Astrocyte of the spinal cord (primary cell): ENCODE measurements at places on chromosomes 3 and 15.

GRCh38 chr3:184457329-184457728, 77.5 kb downstream of the CHRD start:
- DNase-seq, result no peak

DNA sequence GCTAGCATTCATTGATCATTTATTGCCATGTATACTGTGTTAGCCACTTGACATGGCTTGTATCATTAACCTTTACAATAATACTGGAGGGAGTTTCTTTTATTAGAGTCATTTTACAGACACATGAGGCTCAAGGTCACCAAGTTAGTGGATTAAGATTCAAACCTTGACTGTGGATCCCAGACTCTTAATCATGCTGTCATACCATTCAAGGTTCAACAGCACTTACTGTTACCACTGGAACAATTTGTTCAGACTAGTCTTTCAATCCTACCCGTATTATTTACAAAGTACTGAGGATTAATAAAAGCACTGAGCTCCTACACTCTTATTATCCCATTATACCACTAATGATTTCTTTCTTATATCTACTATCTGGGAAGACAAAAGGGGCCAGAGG, 1.2 kb downstream of the COX17 start:
- DNase-seq, result no peak

DNA sequence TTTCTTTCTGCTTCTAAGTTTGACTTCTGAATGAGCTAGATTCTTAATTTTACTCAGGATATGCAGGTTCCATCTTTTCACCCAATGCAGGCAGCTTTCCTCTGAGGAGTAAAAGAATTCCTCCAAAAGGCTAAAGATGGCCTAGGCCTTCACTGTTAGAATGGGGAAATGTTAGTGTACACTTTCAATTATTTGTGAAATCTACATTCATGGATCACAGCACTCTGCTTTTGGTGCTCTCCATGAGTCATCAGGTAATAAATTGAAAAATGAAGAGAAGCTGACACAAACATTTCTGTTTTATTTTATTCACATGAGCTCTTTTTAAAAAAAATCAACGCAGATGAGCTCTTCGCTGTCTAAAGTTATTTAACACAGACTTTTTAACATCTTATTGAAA, 502.5 kb upstream of the GOLIM4 start:
- DNase-seq, result no peak

DNA sequence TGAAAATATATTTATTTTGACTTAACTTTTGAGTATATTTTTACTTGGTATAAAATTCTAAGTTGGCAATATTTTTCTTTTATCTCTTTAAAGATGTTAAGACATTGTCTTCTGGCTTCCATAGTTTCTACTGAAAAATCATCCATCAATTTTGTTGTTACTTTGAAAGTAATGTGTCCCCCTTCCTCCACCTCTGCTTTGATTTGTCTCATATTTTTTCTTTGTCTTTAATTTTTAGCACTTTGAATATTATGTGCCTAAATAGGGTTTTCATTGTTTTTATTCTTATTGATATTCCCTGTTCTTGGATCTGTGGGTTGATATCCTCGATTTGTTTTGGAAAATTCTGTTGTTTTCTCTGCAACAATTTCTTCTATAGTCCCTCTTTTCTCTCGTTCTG, 157.4 kb downstream of the CD47 start:
- no peak for DNase-seq

DNA sequence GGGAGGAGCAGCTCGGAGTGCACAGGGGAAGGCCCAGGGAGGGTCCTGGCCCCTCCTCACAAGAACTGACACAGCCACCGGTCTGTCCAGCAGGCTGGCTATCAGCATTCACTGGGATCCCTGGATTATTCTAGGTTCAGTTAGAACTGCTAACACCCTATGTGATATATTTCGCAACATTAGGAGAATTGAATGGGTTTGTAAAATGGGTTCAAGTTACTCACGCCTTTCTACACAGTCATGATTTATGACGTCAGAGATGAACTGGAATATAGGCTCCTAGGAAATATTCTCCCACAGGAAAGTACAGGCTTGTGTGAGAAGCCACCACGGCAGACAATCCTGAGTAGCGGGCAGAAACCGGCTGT, 969 bp upstream of the BSN start:
- no peak for DNase-seq

GRCh38 chr15:89299896-89300295, 34.7 kb downstream of the POLG start:
- DNase-seq, result peak; percentile 43

DNA sequence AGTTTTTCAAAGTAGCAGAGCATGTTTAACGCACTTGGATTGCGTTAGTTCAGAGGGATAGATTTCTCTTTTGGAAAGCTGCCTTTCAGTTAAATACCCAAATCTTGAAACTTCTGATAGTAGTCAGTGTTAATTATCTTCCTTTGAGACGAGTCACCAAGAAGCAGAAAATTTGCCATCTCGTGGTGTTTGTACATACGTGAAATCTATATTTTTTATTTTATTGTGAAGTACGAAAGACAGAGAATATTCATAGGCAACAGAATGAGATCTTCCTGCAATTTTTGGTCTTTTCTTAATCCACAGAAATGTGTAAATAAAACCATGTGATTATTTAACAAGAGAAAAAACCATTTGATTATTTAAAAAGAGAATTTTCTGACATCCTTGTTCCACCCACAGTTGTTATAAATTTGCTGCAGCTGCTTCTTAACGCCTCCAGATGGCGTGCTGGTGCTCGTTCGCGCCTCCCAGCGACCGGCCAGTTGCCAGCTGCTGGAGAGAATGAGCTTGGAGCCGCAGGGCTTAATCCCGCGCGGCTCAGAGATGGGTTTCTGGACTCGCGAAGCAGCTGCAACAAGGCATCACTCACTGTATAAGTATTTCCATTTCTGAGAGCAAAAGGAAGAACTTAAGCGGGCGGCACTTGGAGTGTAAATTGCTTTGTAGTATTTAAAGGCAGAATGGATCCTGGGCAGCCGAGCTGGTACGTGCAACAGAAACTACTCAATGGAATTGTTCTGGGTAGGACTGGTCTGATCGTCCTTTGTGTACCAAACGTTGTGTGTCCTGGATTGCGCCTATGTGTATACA, 10.5 kb upstream of the SLITRK3 start:
- peak; percentile 84 for DNase-seq

DNA sequence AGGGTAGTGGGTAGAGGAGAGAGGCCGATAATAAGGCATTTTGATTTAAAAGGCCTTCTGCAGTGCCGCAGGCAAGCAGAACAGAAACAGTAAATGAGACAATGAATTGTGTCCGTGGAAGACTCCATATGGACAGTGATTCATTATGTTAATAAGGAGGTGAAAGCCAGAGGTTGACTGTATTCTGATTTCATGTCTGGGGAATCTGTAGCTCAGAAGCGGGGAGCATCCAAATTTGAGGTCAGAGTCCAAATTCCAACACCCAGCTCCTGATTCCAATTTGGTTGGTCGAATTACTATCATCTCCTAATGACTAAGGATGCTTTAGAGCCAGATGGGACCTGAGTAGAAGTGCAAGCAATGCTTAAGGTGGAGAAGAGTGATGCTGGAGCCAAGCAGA, 1.0 kb upstream of the TBC1D21 start:
- DNase-seq, result no peak

DNA sequence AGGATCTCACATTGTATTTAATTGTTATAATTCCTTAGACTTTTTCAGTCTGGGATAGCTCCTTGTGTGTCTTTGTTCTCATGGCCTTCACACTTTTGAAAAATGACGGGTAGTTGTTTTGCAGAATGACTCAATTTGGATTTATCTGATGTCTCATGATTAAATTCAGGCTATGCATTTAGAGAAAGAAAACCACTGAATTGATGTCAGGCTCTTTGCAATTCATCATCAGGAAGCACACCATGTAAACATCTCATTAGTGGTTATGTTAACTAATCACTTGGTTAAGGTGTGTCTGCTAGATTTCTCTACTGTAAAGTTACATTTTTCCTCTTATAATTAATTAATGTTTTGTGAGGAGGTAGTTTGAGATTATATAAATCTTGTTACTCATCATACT, 8.0 kb upstream of the SLC22A13 start:
- DNase-seq, result no peak

GRCh38 chr15:32757426-32757825, 39.6 kb downstream of the GREM1 start:
- DNase-seq, result no peak

DNA sequence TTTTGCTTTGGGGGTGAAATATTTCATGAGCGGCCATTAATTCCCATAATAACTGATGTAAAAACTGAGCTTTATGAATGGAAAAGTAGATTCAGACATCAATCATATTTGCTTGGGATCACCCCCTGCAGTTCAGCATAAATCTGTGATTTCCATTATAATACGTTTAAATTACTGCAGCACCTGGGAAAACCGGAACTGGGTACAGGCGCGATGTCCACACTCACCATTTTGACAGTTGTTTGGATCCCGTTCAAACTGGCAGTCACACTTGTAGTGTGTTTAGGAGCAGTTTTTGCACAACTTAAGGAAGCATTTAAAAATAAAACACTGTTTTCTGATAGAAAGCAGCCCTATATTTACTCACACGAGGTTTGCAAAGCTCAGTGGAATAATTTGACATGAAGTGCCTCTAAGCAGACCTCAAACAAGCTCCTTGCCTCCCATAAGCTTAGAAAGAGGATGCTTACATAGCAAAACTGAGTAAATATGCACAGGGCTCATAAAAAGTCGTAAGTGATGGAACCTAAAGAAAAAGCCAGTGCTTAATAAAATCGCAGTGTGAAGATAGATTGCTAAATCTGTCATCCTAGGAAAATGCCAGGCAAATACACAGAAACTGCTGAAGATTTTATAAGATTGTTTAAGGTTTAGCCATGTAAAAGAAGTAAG, 377.6 kb downstream of the PTPRG start:
- no peak for DNase-seq

GRCh38 chr15:57916695-57917094, 148.8 kb downstream of the ALDH1A2 start:
- DNase-seq, result no peak

DNA sequence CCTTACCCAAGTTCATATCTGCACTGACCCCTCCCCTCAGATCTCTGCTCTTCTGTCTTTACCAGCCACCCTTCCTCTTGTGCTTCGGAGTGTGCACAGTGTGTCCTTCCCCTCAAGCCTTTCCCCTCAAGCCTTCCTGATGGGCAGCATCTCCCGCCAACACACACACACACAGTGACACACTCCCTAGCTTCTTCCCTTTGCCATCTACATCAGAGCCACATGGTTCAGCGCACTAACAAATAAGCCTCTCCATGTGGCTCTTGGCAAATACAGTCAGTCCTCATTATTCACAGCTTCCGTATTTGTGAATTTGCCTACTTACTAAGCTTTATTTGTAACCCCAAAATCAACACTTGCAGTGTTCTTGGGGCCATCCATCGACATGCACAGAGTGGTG, 37.5 kb downstream of the SH3BP5 start:
- DNase-seq, result no peak

- peak; percentile 85 for DNase-seq
Observed at GRCh38 chr3:146421819-146422759, 47.3 kb downstream of the PLSCR2 start.

DNA sequence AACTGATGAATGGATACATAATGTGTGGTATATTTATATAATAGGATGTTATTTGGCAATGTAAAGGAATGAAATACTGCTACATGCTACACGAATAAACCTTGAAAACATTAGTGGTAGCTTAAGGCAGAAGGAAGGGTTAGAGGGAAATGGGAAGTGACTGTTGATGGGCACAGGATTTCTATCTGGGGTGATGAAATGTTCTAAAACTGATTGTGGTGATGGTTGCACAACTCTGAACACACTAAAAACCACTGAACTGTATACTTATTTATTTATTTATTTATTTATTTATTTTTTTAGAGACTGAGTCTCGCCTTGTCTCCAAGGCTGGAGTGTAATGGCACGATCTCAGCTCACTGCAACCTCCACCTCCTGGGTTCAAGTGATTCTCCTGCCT, 24.8 kb upstream of the SHISA5 start:
- DNase-seq, result no peak

DNA sequence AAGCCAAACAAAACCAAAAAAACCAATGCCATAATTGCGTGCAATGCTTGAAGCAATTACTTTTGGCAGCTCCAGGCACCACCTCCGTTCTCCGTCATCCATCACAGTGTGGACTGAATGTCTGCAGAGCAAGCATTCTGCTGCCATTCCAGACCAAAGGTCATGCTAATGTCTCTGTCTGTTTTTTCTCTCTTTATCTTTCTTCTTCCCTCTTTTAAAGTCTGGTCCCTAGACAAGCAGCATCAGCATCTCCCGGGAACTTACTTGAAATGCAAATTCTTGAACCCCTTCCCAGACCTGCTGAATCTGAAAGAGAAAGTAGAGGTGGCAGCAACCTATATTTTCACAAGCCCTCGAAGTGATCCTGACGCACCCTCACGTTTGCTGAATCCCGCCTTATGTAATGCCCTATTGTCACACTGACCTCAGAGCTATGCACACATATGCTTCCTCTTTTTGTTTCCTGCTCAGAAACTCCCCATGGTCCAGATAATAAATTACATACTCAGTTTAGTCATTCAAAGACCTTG, 297.3 kb upstream of the PROK2 start:
- no peak for DNase-seq

DNA sequence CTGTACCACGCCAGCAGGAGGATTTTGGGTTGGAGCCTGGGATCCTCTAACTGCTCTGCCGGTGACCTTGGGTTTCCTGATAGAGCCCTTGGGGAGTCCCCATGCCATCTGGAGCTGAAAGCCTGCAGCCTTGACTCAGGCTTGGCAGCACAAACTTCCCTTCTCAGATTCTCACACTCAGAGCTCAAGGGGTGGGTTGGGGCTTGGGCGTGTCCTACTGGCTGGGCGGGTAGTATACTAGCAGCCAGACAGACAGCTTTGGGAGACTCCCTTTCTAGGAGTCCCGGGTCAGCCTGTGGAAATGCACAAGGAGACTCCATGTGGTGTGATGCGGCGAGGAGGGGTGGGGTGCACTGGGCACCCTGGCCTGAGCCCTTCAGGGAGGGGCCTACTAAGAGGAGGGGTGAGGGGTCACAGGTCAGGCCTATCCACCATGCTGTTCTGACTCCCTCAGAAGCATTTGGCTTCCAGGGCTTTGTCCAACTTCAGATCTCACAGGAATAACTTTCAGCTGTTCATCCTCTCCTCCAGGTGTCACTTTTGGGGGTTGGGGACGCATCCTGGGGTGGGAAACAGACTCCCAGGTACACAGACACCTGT, 21.6 kb upstream of the PLXNA1 start:
- peak; percentile 60 for DNase-seq

DNA sequence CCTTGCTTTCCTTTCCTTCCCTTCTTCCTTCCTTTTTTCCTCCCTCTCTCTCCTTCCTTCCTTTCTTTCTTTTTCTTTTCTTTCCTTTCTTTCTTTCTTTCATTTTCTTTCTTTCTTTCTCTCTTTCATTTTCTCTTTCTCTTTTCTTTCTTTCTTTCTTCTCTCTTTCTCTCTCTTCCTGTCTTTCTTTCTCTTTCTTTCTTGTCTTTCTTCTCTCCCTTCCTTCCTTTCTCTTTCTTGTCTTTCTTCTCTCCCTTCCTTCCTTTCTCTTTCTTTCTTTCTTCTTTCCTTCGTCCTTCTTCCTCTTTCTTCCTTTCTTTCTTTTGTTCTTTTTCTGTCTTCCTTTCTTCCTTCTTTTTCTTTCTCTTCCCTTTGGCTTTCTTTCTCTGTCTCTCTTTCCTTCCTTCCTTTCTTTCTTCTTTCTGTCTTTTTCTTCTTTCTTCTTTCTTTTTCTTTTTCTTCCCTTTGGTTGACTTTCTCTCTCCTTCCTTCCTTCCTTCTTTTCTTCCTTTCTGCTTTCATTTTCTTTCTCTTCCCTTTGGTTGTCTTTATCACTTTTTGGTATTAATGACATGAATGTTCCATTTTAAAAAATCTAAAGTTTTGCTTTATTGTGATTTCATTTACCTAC, 496.4 kb upstream of the CBLB start:
- DNase-seq, result no peak
